Stimulated activated CD8-positive, alpha-beta memory T cell treated with anti-CD3 and anti-CD28 coated beads, Interleukin-15, amount 100 ng/mL, for 4 hours (primary cell): ENCODE measurements at places on chromosomes 2 and 18.
A peak's percentile ranks its signal among the peaks of the same experiment; 100 is the strongest.

DNA sequence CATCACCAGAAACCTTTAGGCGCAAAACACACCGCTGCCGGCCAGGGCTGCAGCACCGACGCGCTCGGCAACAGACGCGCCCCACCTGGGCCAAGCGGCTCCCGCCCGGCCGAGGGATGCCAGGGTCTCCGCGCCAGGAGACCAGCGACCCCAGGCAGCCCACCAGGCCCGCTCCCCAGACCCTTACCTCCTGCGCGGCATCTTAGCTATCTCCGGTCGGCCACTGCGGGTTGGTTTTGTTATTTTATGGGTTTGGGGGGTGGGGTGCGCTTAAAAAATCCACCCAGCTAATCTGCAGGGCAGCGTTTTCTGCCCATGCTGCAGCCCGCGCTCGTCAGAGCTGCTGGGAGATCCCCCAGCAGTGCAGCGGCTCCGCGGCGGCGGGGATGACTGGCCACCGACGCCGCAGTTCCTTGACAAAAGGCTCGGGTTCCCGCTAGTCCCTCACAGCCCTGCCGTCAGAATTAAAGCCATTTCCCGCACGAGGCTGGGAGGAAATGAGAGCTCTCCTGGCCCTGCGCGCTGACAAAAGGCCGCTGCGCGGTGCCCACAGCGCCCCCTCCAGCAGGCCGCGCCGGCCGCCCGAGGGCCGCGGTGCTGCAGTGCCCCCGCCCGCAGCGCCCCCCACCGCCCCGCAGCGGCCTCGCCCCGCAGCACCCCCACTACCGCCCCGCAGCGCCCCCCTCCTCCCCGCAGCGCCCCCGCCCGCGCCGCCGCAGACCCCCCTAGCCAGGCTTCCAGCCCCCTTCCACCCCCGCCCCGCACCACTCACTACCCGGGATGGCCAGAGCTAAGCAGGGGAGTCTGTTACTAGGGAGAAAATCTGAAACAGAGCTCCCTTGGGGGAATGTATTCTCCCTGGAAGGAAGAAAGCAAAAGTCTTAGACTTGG is at the start of gene ADD2:
TSS of gene ADD2 (minus strand) at position 502 of the 891 bp plus-strand sequence. CDS start 61,792 bp downstream, outside the sequence.
- DNase-seq: no peak

DNA sequence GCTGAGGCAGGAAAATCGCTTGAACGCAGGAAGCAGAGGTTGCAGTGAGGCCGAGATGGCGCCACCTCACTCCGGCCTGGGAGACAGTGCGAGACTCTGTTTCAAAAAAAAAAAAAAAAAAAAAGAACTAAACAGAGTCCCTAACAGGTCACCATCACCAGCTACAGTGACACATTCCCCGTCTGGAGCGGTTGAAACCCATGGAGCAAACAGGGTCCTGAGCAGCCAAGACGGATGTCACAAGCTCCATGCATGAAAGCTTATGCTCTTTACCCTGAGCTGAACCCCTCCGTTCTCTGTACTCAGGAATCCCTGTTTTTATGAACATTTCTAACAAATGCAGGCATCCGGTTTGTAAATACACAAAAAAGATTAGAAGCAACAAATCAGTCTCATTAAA is 55.9 kb upstream of the LAPTM4A start:
- no peak for DNase-seq

GRCh38 chr18:49100226-49100968 is 149.6 kb upstream of the SMAD7 start:
- DNase-seq: no peak

DNA sequence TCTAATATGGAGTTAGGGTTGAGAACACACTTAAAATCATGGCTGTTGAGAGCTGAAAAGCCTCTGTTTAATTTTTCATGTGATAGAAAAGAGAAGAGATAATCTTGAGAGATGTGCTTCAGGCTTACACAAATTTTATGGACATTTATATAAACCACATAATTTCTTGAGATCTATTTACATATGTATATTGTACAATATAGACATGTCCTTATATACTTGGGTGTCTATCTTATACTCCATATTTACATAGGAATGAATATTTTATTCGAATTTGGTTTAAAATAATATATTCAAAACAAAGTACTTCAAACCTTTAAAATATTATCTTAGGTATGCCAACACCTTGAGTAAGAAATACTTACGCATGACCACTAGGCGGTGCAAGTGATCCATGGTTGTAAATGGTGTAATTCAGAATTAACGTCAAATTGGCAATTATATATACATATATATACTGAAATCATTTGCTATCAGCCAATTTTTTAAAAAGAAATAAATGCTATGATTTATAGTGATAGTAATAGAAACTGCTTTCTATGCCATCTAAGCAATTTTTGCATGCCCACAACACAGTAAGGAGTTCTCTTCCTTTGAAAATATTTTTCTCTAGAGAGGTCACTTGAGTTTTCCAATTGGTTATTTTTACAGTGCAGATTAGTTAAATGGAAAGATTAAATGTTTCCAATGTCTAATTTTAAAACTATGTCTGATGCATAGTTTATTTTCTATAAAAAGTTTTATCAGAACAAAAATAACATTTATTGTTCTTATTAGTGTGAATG is 37.6 kb upstream of the SPAG16 start:
- no peak for DNase-seq

DNA sequence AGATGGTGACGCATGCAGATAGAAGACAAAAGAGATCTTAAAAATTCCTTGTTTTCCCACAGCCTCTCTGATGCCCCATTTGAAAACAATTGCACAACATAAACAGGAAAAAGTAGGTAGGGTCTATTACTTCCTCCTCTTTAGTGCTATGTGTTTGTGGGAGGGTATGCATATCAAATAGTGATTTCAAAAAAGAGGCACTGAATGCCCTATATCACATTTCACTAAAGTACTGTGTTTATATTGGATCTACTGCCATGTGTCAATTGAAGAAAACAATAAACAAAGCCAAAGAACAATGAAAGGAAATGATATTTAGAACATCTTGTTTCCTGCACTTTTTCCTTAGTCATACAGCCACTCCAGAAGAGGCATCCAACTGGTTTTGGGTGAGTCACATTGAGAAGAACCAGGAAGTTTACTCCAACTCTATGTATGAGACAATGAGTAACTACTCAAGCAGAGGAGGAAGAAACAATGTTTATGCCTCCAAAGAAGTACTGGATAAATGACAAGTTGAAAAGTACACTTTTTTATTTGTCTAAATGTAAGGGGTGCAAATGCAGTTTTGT is 583.6 kb downstream of the FBXO15 start:
- DNase-seq: no peak

DNA sequence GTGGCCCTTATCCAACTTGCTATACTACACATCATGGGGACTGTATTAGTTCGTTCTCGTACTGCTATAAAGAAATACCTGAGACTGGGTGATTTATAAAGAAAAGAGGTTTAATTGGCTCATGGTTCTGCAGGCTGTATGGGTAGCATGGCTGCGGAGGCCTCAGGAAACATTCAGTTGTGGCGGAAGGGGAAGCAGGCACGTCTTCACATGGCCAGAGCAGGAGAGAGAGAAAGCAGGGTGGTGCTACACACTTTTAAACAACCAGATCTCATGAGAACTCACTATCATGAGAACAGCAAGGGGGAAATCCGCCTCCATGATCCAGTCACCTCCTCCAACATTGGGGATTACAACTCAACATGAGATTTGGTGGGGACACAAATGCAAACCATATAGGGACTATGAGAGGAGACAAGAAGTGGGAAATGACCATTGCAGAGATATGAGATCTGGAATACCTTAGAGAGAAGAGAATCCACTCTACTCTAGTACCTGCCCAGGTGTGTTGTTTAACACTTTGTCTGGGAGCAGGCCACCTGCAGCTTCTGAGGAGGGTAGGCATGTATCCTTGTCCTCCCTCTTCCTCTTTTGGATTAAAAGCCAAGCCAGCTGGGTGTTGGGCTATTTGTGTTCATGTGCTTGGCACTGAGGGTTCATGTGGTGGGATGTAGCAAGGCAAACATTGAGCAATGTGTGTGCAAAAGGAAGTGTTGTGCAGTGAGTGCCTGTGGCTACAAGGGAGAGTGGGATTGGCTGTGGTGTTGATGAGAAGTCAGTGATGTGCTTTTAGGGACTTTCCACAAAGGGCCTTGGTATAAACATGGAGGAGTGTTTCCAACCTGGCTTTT is 22.8 kb downstream of the TTLL4 start:
- no peak for DNase-seq

DNA sequence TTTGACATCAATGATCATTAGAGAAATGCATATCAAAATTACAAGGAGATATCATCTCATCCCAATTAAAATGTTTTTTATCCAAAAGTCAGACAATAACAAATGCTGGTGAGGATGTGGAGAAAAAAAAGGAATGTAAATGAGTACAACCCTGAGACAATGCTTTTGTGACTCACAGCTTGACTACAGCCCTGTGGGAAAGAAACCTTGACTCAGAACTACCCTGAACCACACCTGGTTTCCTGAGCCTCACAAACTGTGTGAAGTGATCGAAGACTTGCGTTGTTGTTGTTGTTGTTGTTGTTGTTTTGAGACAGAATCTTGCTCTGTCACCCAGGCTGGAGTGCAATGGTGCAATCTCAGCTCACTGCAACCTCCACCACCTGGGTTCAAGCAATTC is 266.6 kb upstream of the MYT1L start:
- no peak for DNase-seq

- DNase-seq: no peak
Observed at GRCh38 chr2:73343992-73344391, 41.6 kb upstream of the ALMS1 start.

- no peak for DNase-seq
Observed at GRCh38 chr18:78092901-78093300, 843.3 kb downstream of the GALR1 start.

DNA sequence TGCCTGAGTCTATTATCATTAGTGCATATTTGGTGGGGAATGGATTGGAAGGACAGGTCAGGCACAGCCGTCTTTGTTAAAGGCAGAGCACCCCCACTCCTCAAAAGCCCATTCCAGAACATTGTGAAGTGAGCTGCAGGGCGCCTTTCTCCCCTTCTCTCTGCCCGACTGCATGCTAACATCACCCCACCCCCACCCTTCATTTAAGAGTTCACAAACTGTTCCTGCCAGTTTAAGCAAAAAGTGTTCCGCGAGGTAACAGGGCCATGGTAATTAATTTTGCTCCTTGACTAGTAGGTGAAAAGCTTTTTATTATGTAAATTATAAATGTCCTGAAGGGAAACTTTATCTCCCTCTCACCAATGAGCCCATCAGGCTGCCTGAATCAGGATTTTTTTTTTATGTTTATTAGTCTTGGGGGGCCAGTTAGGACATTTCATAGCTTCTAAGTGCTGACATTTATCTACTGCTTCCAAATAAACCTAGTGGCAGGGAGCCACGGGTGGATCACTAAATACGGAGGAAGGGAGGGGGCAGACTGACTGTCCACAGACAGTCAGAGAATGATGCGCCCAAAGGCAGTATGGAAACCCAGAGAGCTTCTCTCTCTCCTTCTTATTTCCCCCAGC is 99.4 kb downstream of the FTCDNL1 start:
- no peak for DNase-seq

DNA sequence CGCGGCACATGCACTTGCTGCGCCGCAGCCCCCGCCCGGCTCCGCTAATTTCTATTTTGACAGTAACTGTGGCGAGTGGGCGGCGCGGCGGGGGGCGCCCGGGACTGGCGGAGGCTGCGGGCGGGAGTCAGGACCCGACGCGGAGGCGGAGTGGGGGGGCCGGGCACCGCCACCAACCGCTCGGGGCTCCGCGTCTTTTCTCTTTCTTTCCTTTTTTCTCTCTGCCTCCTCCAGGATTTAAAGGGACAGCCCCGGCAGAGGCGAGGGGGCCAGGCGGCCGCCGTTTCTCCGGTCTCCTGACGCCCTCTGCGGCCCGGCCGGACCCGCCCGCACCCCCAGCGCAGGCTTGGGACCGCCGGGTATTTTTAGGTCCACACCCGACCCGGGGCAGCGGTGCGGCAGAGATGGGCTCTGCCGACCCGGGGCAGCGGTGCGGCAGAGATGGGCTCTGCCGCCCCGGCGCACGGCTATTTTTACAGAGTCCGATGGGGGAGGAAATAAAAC is 460 bp upstream of the ZBTB7C start:
- no peak for DNase-seq

GRCh38 chr2:233953087-233953801 is 36.1 kb downstream of the TRPM8 start:
- DNase-seq: no peak

DNA sequence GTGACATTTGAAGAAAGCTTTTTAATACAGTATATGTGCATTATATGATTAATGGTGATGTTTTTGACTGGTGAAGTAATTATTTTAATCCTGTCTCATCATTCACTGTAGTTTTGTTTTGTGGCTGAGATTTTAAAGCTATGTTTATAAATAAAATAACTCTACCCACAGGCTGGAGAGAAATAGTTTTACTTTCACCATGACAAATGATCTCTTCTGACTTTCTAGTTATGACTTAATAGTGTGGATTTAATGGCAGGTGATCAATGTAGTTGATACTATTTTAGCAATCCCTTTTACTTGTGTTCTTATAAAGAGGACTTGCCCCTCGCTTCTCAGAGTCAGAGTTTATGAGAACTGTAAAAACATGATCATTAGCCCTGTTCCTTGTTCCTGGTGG is 289.5 kb upstream of the SIX3 start:
- DNase-seq: no peak

GRCh38 chr2:56047136-56047535 is 123.6 kb upstream of the EFEMP1 start:
- DNase-seq: no peak

DNA sequence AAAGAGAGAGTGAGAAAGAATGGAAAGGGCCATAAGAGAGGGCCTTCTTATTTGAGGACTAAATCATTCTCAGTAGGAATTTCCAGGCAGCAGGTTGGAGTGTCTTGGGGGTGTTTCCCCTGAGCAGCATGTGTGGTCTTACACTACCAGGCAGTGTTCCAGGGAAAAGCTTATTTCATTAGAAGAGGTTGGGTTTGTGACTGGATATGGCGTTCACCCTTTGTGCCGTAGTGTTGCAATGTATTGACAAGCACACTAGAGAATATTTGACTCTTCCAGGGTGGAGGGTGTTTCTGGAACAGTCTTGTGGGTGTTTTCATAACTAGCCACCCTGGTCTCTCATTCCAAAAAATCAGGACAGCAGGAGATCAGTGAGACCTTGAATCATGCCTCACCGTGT is 105.5 kb downstream of the NRP2 start:
- DNase-seq: no peak

- DNase-seq: no peak
Observed at GRCh38 chr2:1054399-1054798, 103.8 kb downstream of the SNTG2 start.

DNA sequence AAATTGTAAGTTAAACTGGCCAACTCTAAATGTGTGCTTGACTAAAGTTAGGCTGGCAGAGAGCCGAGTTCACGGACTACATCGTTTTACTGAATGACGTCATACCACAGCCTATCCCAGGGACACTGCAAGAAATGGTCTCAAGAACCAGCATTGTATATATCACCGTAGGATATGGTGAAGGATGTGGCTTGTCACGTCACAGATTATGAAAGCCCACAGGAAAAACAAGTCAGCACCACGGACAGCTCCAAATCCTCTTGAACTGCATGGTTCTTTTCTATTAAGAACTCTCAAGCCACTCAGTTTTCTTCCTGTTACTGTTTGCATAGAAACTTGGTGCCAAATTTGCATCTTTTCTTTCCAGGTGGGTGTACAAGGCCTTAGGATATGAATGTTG is 85.1 kb upstream of the ACAA2 start:
- peak; percentile 22 for DNase-seq
